Uterus (tissue), 4 donors: ENCODE measurements at places on chromosomes 4 and X. TPM values are rescaled to one million over a fixed set of nuclear protein-coding genes. Genes with fewer than 3 reads are reported as not detected.
A peak's percentile ranks its signal among the peaks of the same experiment; 100 is the strongest.

DNA sequence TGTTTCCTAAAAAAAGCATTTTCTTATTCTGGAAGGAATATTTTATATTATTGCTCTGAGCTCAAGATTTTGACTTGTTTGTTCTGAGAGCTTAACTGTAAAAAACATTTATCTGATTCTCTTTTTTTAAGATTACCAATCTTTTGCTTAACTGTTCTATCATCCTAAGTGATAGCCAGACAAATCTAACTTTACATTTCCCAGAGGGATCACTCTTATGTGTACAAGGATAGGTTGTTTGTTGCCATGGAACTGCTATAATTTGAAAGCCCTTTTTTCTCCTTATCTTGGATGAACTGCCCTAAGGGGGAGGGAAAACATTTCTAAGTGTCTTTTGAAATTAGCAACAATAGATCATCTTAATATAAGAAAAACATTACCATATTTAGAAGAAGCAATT is 494.7 kb downstream of the TRAM1L1 start:
- H3K4me1 ChIP-seq = no peaks in the 10 kb centered on the region
- H3K27ac ChIP-seq = no peak overlapping the region
- no peak for DNase-seq
- H3K36me3 ChIP-seq = no peaks in the 10 kb centered on the region
- no peak overlapping the region for H3K4me3 ChIP-seq

DNA sequence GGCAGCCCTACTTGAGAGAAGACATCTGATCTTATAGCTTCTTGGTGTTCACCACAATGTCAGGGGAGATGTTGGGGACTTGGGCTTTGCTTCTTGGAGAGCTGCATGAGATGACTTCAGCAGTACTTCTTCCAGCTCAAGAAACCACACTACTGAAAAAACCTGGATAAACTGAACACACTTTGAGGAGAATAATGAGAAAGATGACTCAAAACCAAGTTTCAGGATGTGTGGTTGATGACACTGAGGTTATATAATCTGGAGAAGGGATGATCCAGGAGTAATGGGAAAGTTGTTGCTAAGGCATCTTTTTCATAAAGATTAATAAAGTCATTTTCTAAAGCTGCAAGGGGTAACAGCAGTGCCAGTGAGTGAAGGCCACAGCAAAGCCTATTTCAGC is 58.4 kb upstream of the PNPLA4 start:
- H3K4me1 ChIP-seq = no peaks in the 10 kb centered on the region
- no peak for DNase-seq
- no peaks in the 10 kb centered on the region for H3K27me3 ChIP-seq

DNA sequence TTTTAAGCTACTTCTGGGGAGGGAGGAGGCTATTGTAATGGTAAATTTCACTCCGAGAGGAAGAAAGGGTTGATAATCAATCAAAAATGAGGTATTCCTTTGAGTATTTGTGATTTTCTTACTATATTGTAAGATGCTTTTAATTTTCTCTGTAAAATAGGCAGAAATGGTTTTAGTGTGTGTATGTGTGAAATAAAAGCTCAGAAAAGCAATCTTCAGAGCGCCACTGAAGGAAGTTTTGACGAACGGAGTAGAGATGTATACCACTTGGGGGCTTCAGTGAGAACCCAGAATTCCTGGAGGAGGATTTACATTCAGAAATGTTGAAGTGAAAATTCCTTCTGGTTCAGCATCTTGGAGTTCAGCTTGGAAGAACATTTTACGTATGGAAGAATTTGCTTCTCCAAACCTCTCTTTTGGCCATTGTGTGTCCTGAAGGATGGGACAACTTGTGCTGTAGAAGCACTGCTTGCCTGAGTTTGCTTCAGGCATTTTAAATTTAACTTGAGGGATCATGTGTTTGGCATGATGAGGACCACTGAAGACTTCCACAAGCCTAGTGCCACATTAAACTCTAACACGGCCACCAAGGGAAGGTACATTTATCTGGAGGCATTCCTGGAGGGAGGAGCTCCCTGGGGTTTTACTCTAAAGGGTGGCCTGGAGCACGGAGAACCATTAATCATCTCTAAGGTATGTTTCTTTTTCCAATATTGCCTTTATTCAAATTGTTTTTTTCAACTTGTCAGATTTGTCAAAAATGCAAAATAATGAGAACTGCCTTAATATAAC is 695 bp downstream of the SHROOM3 start:
- no peaks in the 10 kb centered on the region for H3K36me3 ChIP-seq
- H3K27ac ChIP-seq = no peak overlapping the region
- no peaks in the 10 kb centered on the region for H3K4me1 ChIP-seq

GRCh38 chr4:176339936-176340761 is 20.4 kb downstream of the SPCS3 start:
- no peaks in the 10 kb centered on the region for H3K27me3 ChIP-seq
- no peak overlapping the region for H3K4me3 ChIP-seq
- no peaks in the 10 kb centered on the region for H3K36me3 ChIP-seq
- no peak for DNase-seq

The GRIA3 gene
- not detected for total RNA-seq

The TMEM128 gene
- total RNA-seq = 28.4 TPM

The USP17L28 gene
- total RNA-seq = not detected

The CYTL1 gene
- total RNA-seq = 7.6 TPM

- no peak overlapping the region for H3K4me3 ChIP-seq
- no peak for DNase-seq
- H3K36me3 ChIP-seq = no peaks in the 10 kb centered on the region
- H3K27ac ChIP-seq = no peak overlapping the region
These were observed 44.1 kb upstream of the MBNL3 start for GRCh38 chrX:132532913-132533312.

The CYLC1 gene
- total RNA-seq = not detected

- no peak overlapping the region for H3K4me3 ChIP-seq
- peak overlapping the region; percentile 24 for H3K27ac ChIP-seq
- peak; percentile 22 for DNase-seq
- no peaks in the 10 kb centered on the region for H3K27me3 ChIP-seq
These were observed 4.7 kb downstream of the HS3ST1 start for GRCh38 chr4:11424000-11424399.

- H3K27ac ChIP-seq = no peak overlapping the region
- H3K27me3 ChIP-seq = no peaks in the 10 kb centered on the region
- no peak for DNase-seq
- no peak overlapping the region for H3K4me3 ChIP-seq
These were observed 91.2 kb upstream of the ANXA3 start for GRCh38 chr4:78460368-78460767.

DNA sequence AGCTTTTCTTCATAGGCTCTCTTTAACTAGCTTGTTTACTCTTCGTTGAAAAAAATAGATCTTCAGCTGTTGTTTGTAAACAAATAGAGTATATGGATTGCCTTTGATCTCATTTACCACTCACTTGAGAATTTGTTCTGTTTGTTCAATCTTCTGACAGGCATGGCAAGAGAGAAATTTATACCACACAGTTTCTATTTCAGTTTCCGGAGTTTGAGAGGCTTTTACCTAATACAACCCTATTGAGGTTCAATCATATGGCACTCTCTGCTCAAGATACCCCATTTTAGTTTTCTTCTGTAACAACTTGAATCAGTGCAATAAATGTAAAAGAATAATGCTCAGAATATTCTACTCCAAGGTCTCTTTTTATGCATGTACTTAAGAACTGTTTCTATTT is 148.0 kb downstream of the EMCN start:
- DNase-seq = no peak
- no peaks in the 10 kb centered on the region for H3K27me3 ChIP-seq
- no peaks in the 10 kb centered on the region for H3K4me1 ChIP-seq
- H3K4me3 ChIP-seq = no peak overlapping the region
- no peak overlapping the region for H3K27ac ChIP-seq
- H3K36me3 ChIP-seq = no peaks in the 10 kb centered on the region

The FRG2 gene
- total RNA-seq = not detected

DNA sequence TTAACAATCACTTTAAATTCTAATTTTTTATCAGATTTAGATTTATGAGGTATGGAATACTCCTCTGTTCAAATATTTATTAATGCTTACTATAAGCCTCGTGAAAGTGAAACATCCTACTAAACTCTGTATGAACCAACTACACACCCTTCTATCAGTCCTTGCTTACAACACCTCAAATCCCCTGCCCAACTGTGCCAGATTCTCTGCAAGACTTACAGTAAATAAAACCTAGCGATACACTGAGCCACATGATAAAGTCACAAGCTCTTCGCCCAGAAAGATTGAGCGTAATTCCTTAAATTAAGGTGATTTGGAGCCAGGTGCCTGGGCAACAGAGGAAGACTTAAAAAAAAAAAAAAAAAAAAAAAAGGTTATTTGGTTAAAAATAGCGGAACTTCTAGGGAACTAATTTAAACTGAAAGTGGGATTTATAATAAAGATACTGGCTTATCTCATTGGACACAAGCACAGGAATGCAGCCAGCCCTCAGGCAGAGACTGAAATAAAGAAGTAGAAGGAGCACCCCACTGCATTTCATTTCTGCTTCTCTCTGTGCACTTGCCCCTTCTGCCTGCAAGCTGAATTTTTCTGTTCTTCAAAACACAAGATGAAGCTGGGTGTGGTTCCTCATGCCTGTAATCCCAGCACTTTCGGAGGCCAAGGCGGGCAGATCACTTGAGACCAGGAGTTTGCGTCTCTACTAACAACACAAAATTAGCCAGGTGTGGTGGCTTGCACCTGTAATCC is 17.5 kb upstream of the C4orf36 start:
- no peaks in the 10 kb centered on the region for H3K27me3 ChIP-seq
- no peaks in the 10 kb centered on the region for H3K36me3 ChIP-seq
- H3K4me3 ChIP-seq = no peak overlapping the region
- DNase-seq = no peak
- no peaks in the 10 kb centered on the region for H3K4me1 ChIP-seq

GRCh38 chr4:70681704-70682103 is 6.6 kb upstream of the UTP3 start:
- H3K27ac ChIP-seq = no peak overlapping the region
- no peaks in the 10 kb centered on the region for H3K27me3 ChIP-seq
- no peaks in the 10 kb centered on the region for H3K36me3 ChIP-seq
- no peak for DNase-seq

GRCh38 chr4:121950680-121951520 is 960 bp downstream of the TRPC3 start:
- H3K36me3 ChIP-seq = no peaks in the 10 kb centered on the region
- H3K27ac ChIP-seq = peak overlapping the region; percentile 2
- no peaks in the 10 kb centered on the region for H3K4me1 ChIP-seq
- H3K4me3 ChIP-seq = peak overlapping the region; percentile 58
- H3K27me3 ChIP-seq = no peaks in the 10 kb centered on the region

DNA sequence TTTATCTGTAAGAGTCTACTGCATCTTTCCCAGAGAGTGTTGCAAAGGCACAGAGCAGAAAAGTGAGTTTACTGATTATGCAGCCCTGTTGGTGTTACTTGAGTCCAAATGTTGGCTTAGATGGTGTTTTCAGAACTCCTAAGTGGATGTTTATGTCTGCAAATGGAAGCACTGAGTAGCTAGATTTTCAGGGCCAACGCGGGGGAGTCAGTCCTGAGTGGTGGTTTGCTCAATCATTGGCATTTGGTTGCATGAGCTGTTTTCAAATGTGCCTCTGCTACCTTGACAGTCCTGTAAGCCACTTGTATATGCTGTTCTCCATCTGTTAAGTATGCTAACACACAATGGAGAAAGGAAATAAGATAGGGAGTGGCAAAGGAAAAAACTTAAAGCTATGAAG is 45.4 kb downstream of the MAMLD1 start:
- no peak overlapping the region for H3K27ac ChIP-seq
- H3K4me3 ChIP-seq = no peak overlapping the region
- H3K4me1 ChIP-seq = no peaks in the 10 kb centered on the region
- H3K27me3 ChIP-seq = no peaks in the 10 kb centered on the region
- H3K36me3 ChIP-seq = no peaks in the 10 kb centered on the region
- DNase-seq = no peak

DNA sequence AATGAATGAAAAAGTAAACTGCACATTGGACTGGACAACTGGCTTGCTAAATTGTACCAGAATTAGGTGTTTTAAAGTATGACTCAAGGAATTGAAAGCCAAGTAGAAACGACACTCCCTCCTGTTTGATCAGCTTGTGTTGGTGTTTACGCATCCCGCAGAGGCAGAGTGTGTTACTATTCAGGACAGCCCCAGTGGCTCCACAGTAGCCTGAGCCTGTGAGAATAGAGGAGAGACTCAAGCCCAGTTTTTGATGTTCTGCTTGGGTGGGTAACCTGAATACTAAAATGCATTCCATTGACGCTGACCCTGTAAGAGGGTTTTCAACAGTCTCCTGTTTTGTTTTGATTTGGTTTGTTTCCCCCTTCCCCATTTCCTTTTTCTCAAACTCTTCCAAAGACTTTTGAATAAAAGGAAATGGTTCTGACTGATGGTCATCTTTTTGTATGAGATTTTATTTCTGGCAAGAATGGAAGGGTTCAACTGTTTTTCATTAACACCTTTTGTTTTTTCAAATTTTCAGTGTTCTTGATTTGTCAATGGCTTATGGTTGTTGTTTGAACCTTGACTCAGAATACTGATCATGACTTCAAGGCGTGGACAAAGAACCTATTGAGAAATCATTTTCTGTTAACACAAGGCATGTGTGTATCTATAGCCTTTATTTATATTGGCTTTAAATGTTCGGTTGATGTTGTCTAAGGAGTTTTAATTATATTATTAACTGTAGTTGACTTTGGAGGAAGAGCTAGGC is 10.2 kb downstream of the ADGRL3 start:
- H3K27ac ChIP-seq = no peak overlapping the region
- DNase-seq = no peak
- no peaks in the 10 kb centered on the region for H3K36me3 ChIP-seq
- no peaks in the 10 kb centered on the region for H3K4me1 ChIP-seq

DNA sequence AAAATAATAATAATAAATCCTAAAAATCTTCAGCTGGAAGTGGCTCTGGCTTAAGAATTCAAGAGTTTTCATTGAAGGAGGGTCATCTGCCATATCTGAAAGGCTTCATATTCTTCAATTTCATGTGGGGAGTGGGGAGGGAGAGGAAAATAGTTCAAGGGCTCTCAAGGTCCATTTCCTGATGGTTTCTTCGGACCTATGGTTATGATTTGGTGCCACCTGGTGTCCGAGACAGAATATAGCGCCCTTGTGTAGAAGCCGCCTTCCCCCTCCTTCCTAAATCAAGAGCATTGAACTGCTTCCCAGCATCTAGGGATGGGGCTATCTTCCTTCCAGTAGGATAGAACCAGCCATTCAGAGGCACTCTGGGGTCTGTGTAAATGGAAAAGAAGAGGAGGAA is 34.3 kb downstream of the NLGN3 start:
- peak; percentile 39 for DNase-seq
- H3K36me3 ChIP-seq = no peaks in the 10 kb centered on the region
- no peaks in the 10 kb centered on the region for H3K4me1 ChIP-seq
- no peak overlapping the region for H3K4me3 ChIP-seq

DNA sequence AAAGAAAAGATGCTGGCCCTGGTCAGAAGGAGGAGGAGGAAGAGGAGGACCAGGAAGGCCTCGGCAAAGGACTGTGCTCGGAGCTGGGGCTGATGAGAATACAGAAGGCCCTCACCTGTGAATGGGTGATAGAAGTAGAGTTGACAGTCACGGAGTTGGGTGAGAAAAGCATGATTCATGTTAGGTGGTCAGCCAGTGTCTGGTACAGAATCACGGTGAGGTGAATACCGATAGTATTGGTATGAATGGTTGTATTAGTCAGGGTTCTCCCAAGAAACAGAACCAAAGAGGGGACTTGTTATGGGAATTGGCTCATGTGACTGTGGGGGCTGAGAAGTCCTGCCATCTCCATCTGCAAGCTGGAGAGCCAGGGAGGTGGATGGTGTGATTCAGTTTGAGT is 32.5 kb upstream of the FAM156A start:
- no peaks in the 10 kb centered on the region for H3K36me3 ChIP-seq
- H3K27me3 ChIP-seq = no peaks in the 10 kb centered on the region
- H3K4me3 ChIP-seq = no peak overlapping the region
- no peak for DNase-seq
